ENCODE measurements at places on chromosomes 16 and 17.
A peak's percentile ranks its signal among the peaks of the same experiment; 100 is the strongest.

GRCh38 chr17:19336938-19337711 is 25.4 kb downstream of the B9D1 start:
- DNase-seq, result peak; percentile 71

- DNase-seq, result no peak
Measured at GRCh38 chr16:7492122-7492521, 159.5 kb downstream of the RBFOX1 start.

DNA sequence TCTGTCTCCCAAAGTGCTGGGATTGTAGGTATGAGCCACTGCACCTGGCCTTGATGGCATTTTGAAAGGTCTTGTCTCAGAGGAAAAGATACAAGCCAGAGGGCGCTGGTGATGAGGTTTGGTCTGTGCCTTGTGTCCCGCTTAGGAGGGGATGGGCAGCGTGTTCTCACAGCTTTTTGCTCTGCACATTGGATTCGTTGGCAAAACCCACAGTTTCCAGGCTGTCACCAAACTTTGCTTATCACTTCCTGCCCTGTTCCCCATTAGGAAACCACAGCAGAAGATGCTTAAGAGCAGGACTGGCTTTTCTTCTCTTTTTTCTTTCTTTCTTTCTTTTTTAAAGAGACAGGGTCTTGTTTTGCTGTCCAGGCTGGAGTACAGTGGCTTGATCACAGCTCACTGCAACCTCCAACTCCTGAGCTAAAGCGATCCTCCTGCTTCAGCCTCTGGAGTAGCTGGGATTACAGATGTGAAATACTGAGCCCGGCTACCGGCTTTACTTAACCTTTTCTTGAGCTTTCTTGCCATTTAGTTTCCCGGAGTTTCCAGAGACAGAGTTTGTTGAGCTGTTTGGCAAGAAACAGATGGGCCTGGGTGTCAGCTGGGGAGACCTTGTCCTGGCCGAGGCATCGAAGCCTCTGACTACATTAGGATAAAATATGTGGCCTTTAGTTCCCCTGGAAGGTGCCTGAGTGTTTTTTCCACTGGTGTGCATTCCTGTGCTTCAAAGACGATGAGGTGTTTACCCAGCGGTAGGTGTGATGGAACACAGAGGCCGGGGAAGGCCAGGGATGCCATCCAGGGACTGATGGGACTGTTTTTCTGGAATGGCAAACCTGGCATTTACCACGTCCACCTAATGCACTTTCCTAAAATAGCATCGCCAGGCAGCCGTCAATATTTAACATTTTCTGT is 112.9 kb downstream of the ABCC1 start:
- DNase-seq, result no peak

- no peak for DNase-seq
Measured at GRCh38 chr17:63931981-63932561, at the start of gene CD79B. Gene CD79B (minus strand): TSS chr17:63932331. CDS start chr17:63932261, 70 bp downstream.

- no peak for DNase-seq
Measured at GRCh38 chr16:5056352-5056751, 9.4 kb downstream of the C16orf89 start.

DNA sequence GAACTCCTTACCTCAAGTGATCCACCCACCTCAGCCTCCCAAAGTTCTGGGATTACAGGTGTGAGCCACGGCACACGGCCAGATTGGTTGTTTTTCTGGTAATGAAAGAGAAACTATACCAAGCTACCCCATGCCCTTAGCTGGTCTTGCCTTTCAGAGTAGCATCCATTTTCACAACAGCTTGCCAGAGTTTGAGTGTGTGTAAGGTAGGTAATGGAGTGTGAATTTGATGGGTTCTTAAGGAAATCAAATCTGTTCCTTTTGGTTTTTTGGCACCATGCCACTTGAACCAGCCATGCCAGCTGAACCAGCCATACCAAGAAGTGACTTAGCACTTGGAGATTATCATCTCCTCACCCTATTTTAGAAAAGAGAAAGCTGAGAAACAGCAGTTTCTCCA is 5.1 kb downstream of the CALCOCO2 start:
- DNase-seq, result no peak

DNA sequence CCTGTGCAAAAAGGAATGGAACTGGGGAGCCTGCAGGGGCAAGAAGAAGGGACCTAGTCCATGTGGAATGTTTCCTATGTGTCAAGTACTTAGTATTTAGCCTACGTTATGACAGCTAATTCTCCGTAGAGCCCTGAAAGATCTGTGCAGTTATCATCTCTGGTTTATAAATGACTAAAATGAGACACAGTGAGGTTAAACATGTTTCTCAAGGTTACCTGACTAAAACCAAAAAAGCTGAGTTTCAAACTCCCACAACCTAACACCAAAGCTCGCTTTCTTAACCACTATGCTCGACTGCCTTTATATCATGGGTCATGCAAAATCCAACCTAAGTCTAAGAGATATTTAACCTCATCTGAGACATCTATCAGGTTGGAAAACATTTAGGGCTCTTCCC is 53.3 kb upstream of the CCL2 start:
- DNase-seq, result no peak

GRCh38 chr17:41534899-41535546 is 6.9 kb upstream of the KRT19 start:
- no peak for DNase-seq

All from amygdala (tissue), 56 donors.